ENCODE measurements at places on chromosomes 1 and 21.

DNA sequence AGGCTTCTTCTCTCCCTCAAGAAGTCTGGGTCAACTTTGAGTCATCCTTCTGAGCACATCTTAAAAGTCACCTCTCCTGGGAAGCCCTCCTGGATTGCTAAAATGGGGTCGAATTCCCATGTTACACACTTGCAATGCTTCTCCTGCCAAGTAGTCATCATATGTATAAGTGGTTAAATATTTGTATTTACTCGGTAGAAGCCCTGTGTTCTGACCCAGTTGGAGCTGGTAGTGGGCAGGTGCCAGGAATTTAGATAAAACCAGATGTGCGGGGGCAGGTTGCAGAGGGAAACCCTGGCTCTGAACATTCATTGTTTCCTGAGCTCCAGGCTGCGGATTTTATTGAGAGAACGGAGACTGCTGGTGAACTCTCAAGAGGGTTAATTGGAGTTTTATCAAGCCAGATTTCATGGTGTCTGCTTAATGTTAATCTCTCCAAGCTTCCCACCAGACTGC lies 52.8 kb upstream of the RPL11 start:
- DNase-seq, result no peak

GRCh38 chr1:178614286-178614685 lies 101.4 kb downstream of the TEX35 start:
- DNase-seq, result no peak

DNA sequence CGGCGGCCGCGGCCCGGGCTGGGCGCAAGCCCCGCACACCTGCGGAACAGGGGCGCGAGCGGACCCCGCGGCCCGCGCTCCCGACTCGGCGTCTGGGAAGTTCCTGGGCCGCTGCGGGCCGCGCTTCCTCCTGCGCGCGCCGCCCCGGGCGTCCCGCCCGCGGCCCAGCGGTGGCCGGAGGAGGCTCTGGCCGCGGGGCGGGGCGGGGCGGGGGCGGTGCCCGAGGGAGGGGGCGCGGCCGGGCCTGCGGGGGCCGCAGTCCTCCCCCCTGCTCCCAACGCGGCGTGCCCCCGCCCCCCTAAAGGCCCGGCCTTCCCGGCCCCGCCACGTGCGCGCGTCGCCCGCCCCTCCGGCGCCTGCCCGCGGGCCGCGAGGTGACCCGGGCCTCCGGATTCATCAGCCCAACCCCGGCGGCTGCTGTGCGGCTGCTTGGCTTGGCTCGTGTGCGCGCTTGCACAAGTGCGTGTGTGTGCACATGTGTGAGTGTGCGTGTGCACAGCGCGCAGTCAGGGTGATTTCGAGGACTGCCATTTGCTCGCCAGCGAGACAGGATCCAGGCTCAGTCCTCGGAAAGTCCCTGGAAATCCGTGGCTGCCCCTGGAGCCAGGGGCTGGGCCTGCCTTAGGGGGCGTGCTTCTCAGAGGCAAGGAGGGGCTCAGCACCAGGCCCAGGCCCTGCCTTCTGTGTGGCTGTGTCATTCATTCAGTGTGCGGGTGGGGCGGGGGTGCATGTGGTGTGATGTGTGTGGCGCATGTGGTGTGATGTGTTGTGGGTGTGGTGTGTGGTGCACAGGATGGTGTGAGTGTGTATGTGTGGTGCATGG lies at the start of gene C2CD2:
Gene C2CD2 (minus strand): TSS at position 188 of the 823 bp plus-strand sequence. CDS start 370 bp downstream, outside the sequence.
- DNase-seq, result peak; percentile 65

DNA sequence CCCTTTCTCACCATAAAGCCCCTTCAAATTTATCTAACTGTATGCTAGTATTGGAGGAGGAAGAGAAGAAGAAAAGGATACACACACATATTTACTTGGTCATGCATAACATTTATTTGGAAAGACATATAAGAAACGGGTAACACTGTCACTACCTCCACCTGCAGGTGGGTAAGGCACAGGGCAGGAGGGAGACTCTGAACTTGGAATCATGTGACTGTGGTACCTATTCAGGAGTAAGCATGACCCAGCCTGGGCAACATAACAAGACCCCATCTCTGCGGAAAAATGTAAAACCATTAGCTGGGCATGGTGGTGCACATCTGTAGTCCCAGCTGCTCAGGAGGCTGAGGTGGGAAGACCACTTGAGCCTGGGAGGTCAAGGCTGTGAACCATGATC lies 1.4 kb upstream of the PADI6 start:
- DNase-seq, result no peak

GRCh38 chr1:42845193-42845592 lies 1.2 kb upstream of the ZNF691 start:
- no peak for DNase-seq

- DNase-seq, result no peak
Measured at GRCh38 chr21:29360799-29361765, 62.4 kb downstream of the BACH1 start.

DNA sequence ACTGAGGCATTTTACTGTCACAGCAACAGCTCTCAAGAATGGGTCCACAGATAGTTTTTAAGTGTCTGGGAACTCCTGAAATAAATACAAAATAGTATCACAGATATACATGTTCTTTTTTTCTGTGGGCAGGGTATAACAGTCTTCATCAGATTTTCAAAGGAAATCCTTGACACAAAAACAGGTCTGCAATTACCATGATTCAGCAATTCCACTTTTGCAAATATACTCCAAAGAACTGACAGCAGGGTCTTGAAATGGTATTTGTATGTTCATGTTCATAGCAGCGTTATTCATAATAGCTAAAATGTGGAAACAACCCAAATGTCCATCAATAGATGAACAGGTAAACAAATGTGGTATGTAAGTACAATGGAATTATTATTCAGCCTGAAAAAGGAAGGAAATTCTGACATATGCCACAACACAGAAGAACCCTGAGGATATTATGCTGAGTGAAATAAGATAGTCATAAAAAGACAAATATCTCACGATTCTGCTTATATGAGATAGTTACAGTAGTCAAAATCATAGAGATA lies 85.0 kb downstream of the EPS15 start:
- DNase-seq, result no peak

GRCh38 chr1:153415850-153416570 lies at the start of gene S100A7A:
TSS of gene S100A7A (plus strand) at chr1:153416520. CDS start at chr1:153418083, 1,563 bp downstream.
- DNase-seq, result no peak

- no peak for DNase-seq
Measured at GRCh38 chr1:214270097-214270650, 10.8 kb upstream of the SMYD2 start.

DNA sequence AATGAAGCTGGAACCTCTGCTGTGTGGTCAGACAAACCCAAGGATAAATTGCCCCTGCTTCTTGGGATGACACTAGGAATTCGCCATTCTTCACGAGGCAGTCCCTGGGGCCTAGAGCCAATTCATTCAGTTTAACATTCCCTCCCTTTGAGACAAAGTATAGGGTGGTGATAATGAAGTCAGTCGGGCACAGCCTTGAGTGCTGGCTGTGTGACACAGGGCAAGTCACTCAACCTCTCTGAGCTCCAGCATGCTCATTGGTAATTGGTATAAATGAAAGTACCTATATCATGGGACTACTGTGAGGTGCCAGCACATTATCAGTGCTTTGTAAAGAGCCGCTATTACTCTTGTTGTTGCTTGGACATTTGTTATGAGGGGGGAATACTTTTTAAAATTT lies 64.9 kb upstream of the DIRAS3 start:
- no peak for DNase-seq

DNA sequence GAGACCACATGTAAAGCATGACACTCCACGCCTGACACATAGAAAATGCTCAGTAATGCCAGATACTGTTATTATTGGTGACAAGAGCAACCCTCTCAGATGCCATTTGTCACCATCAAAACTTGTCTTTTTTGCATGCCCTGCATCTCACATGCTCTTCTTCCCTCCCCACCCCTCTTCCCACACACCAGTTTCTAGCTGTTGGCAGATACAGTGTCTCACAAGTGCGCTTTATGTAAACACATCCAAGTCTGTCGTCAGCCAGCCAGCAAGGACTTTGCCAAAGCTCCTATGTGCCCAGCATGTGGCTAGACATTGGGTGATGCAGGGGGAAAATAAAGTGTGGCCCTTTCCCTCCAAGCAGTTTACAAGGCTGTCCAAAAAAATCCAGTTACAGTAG lies 44.9 kb upstream of the EPHA8 start:
- DNase-seq, result no peak

DNA sequence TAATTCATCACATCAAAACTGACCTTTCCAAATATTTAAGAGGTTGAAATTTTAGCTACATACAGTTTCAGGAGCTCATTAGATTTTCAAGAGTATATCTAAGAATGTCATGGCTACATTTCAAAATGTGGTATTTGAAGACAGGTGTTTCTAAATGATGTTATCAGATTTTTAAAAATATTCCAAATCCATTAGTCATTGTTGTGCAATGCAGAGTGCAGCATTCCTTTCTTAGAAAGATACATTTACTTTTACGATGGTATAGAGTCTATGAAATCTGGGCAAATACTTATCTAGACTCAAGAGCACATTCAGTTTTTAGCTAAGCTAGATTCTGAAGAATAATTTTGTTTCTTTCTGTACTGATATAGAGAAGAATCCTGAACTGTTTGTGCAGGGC lies 230.3 kb downstream of the CHRM3 start:
- DNase-seq, result no peak
